GF-D8 (cell line): ENCODE measurements at places on chromosomes 1 and 21.

- DNase-seq = no peak
These were observed 48.8 kb downstream of the SUCO start for GRCh38 chr1:172581779-172582178.

DNA sequence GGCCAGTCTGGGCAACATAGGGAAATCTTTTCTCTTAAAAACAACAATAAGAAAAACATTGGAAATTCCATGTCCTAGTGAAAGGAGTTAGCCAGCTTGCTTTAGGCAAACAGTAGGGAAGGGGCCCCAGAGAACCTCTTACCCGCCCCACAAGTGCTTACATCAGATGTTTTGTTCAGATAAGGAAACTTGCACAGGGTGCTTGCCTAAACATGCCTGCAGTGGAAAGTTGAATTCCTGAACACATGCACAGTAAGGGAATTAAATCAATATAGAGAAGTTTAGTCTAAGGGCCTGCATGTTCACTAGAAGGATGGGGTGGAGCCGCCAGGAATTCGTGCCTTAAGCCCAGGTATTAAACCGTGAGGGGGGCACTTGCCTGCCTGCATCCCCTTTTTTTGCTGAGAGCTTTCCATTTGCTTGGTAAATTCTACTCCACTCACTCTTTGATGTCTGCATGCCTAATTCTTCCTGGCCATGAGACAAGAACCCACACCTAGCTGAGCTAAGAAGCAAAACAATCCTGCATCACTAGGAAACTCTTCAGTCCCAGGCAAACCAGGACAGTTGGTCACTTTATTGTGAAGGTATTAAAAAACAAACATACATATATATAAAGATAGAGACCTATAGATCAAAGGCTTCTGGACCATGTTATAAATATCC, 499.0 kb downstream of the SIPA1L2 start:
- no peak for DNase-seq

GRCh38 chr1:156612666-156613065, 6.5 kb upstream of the HAPLN2 start:
- no peak for DNase-seq

DNA sequence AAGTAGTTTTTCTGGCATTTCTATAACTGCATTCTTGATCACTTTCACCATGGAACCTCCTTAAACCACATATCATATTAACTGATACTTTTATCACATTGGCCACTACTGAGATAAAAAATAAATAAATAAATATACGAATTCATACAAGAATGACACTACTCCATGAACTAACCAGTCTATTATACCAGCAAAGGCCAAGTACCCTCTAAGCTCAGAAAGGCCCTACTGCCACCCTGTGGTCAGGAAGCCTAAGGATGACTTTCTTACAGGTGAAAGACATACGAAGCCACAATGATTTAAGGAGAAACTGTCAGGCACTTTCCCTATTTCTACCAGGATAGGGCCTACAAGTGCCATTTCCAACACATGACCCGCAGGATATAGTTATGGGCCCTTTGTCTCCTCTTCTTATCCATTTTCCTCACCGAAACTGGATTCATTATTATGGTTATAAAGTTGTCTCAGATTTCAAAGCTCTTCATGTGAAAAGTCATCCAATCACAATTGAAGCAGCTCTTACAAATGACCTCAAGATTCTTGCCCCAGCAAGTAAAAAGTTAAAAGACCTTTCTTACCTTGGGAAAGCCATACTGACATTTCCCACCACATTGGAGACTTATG, 23.9 kb downstream of the DNAJC8 start:
- DNase-seq = peak; percentile 45

- DNase-seq = no peak
These were observed 338 bp downstream of the ACAP3 start for GRCh38 chr1:1307261-1307922.

- no peak for DNase-seq
These were observed 160.3 kb downstream of the PTPRU start for GRCh38 chr1:29396438-29397255.

- no peak for DNase-seq
These were observed 15.4 kb downstream of the MACO1 start for GRCh38 chr1:25445993-25446538.

GRCh38 chr1:93740601-93741031, 59.0 kb upstream of the BCAR3 start:
- DNase-seq = no peak

- DNase-seq = no peak
These were observed 57.1 kb downstream of the WNT9A start for GRCh38 chr1:227890451-227891222.

GRCh38 chr1:155794605-155795245, 62.3 kb downstream of the GON4L start:
- no peak for DNase-seq

DNA sequence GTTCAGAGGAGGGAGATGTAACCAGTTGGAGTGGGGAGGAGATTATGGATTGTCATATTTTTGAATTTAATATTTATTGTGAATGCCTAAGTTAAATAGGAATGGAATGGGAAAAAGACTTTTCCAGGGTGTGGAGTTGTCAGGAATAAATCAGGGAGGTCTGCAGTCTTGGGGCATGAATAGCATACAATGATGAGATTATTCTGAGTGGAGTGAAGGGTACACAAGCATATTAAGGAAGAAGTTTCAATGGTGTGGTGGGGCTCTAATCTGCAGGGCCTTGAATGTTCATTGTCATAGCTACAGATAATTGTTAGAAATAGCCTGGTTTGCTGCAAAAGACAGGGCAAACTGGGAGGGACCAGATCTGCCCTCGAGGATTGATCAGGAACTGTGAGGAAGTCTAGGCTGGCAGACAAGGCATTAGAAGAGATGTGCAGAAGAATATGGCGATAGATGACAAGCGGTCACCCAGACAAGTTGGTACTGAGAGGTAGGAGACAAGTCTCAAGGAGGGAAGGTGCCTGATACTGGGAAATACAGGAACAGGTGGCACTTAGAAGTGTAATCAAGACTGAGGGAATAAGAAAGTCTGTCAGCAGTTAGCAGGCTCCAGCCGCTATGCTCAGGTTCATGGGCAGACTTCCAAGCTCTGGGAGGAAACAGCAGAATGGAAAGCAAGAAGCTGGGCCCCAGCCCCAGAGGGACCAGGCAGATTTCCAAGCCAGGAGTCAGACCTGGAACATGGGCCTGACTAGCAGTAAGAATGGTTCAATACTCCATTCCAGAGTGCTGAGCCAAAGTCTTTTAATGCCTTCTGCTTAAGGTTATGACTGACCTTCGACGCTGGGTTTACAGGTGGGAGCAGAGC, 20.9 kb upstream of the RGL1 start:
- no peak for DNase-seq

DNA sequence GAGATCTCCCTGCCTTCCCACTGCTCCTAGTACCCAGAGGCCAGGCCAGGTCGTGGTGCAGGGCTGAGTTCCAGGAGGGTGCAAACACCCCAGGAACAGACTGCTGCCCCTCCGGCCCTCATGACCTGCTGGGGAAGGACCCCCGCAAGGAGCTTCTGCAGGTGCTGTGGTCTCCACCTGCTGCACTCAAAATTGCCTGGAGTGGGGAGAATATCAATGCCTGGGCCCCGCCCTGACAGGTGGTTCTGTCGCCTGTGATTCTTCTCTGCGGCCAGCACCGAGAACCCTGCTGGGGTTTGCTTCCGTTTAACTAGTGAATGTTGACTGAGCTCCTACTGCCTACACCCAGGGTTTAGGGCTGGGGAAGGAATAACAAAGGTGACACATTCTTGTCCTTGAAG, 2.1 kb upstream of the TFF3 start:
- no peak for DNase-seq

DNA sequence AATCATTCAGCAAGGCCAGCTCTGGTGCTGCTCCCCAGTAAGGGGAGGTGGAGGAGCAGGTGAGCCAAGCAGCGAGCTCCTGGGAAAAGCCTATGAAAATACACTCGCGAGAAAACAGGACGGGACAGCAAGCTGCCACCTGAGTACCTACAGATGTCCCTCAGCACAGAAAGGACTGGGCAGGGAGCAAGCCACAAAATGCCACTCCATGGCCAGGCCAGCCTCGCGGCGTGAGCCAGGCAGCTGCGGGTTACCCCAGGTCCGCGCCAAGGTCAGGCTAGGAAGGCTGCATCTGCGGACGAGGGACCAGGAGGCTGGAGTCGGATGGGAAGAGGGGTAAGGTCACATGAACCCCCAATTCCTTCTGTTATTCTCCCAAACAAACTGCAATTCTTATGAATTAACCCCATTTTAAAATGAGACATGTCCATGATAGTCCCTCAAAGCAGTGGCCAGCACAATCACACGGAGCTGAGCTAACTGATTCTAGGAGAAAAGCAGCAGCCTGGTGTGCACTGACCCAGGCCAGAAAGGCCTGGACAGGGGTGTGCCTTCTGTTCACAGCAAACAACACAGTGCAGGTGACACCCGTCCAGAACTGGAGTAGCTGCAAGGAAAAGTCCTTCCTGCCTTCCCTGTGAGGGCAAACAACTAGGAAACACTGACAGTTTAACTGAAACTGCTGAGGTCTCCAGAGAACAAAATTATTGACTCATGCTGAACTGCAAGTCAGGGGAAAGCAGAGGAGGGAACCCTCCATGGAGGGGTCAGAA, 26.5 kb downstream of the PARP1 start:
- DNase-seq = no peak

DNA sequence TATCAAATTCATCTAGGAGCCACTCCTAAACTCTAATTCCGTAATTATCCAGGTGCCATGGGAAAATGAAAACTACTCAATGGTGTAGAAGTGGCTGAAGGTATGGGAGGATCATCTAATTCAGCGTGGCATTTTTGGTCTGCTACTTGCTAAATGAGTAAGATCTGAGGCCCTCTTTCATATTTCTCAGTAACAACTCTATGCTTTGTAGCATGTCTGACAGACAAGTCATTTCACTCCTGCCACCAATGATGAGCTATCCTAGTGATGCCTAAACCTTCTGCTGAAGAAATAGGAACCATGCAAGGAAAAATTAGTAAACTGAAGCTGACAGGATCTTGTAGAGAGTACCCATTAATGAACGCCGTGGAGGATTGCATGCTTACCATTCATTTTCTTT, 145.3 kb downstream of the NTNG1 start:
- no peak for DNase-seq

DNA sequence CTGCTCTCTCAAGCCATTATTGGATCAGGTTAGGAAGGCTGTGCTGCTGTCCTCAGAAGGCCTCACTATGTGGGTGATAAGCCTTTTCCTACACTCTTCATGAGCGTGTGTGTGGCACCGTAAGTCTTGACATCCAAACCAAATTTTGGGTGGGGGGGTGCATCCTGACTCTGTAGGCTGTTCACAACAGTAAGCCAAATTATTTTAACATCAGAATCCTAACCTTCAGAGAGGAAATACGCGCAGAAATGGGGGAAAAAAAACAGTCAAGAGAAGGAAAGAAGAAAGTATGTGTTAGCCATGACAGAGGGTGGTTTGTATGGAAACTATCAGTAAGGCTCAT, 21.0 kb downstream of the STPG1 start:
- DNase-seq = no peak

DNA sequence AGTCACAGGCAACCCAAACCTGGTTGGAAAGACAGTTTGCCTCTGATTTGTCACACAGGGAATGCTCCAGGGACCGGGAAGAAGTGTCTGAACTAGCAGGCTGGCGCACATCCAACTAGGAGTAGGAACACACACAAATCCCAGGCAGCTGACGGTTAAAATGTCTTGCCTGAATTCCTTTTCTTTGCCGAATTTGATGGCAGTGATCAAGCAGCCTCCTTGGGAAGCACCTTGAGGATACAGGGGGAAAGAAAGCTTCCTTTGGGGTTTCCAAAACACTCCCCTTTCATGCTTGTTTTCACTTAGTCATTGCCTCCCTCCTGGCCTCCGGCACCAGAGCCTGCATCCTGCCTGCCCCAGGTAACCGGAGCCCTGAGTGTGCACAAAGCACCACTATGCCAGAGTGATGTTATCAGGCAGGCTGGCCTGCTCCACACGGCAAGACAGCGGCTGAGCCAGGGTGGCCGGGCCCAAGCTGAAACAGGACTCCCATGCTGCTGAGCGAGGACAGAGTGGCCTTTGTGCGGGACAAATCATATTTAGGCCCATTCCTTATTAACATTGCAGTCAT, 193.8 kb downstream of the LMX1A start:
- no peak for DNase-seq

DNA sequence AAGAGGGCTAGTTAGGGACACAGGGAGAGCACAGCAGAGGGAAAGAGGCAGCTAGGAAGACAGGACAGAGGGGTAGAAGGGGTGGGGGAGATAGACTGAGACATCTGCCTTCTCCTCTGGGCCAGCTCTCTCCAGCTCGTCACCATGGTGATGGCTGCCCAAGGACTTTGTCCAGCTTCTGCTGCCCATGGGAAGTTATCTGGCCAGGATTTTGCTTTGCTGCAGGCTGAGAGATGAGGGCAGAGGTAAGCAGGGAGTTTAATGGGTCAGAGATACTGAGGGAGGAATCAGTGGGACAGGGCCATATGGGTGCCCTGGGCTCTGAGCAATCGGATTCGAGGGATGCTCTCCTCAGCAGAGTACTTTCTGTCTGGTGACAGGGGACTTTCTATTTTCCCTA, 34.5 kb upstream of the GPR37L1 start:
- no peak for DNase-seq

- no peak for DNase-seq
These were observed 27.9 kb downstream of the RGS5 start for GRCh38 chr1:163174524-163175437.

GRCh38 chr1:48021792-48022191, 24.6 kb upstream of the TRABD2B start:
- DNase-seq = no peak

GRCh38 chr1:154910851-154911250, 25.7 kb downstream of the PMVK start:
- no peak for DNase-seq

DNA sequence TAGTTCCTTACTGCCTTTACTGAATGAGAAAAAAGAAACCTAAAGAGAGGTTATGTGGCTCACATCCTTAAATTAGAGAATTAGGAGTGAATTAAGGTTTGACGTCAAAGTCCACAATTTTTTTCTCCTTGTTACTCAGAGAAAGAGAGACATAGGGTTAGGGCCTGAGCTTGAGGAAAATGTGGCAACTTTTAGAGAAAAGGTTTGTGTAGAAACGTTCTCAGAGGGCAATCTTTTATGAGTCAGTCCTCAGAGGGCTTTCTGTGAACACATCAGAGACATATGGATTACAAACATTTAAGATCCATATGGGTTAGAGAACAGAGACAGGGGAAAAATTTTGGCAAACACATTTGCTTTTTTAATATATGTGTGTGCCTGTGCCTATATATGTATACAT, 242.8 kb downstream of the TGFB2 start:
- DNase-seq = no peak

- DNase-seq = peak; percentile 2
These were observed 13.8 kb downstream of the PARK7 start for GRCh38 chr1:7975212-7975865.

- DNase-seq = no peak
These were observed 38.2 kb downstream of the PTPRC start for GRCh38 chr1:198677027-198677426.

- no peak for DNase-seq
These were observed 3.6 kb upstream of the ADAMTSL4 start for GRCh38 chr1:150545486-150546032.

- DNase-seq = no peak
These were observed 39.0 kb downstream of the SMYD2 start for GRCh38 chr1:214319938-214320337.
